ENCODE measurements at places on chromosomes 13 and 19.

DNA sequence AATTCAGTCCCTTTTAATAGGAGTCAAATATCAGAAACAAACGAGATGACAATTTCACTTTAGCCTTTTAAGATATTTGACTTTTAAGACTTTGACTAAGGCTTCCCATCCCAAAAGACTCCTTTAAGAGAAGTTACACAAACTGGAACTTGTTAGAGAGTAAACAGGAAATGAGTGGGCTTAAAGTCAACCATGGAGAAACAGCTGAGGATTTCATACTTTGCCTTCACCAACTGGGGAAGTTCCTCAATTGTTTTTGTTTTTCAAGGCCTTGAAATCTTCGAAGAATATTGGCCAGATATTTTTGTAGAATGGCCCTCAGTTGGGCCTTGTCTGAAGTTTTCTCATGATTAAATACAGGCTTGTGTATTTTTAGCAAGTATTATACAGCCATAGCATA, 227.3 kb downstream of the POU4F1 start:
- DNase-seq: no peak

- no peak for DNase-seq
Measured at GRCh38 chr13:30053939-30054338, 203.5 kb upstream of the UBL3 start.

GRCh38 chr19:42149447-42150202, 17.4 kb upstream of the POU2F2 start:
- no peak for DNase-seq

- no peak for DNase-seq
Measured at GRCh38 chr19:47456721-47457474, 14.8 kb downstream of the SLC8A2 start.

DNA sequence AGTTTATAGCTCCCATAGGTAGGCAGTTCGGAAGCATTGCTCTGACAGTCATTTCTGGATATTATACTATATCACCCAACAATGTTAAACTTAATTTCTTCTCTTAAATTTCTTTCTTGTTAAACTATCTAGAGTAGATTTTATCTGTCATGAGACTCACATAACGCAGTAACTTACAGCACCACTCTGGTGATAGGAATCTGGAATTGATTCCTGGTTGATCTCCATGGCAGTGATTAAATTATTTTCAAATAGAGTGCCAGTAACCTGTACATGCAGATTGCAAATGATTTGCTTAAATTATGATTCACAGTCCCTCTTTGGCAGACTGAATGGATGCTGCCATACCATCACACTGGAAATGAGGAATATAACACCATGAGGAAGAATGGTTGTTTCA, 722.1 kb downstream of the DACH1 start:
- no peak for DNase-seq

DNA sequence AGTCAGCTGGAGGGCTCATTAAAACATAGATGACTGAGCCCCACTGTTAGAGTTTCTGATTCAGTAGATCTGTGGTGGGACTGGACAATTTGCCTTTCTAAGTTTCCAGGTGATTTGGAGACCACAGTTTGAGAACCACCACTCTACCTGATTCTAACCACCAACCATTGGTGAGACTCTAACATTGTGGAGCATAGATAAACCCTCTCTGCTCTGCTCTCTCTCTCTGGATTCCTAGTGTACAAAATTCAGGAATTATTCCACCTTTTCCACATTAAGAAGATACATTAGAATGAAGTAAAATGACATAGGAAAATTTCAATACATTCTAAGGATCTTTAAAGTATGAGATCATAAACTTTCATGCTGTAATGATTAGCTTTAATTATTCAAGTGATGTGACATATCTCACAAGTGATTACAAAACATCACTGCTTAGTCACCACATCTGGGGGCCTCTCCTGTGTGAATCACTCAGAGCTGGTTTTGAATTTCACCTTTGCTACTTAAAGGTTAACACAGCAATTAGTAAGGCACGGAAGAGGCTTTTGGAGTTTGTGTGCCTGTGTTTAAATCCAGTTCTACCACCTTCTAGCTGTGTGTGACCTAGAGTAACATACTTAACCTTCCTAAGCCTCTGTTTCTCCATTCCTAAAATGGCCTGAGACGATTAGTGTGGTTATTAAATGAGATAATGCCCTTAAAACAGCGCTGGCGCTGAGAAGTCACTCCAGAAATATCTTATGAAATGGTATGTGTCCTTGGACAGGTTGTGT, 78.5 kb upstream of the NBEA start:
- DNase-seq: peak; percentile 56

DNA sequence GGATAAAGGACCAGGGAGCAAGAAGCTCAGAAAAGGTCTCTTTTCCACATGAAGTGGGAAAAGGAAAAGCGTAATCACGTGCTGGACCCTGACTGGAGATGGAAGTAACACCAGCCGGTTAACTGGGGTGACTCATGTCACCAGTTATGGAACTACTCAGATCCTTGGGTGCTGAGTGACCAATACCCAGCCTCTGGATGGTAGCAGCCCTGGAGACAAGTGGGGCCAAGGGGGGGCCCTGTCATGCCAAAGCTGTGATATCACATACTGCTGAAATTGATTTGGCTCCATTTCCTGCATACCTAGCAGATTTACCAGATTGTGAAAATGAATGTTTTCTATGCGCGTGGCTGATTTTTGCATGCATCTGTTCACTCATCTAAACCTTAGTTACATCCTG, 158.9 kb downstream of the ZIC5 start:
- DNase-seq: peak; percentile 9

DNA sequence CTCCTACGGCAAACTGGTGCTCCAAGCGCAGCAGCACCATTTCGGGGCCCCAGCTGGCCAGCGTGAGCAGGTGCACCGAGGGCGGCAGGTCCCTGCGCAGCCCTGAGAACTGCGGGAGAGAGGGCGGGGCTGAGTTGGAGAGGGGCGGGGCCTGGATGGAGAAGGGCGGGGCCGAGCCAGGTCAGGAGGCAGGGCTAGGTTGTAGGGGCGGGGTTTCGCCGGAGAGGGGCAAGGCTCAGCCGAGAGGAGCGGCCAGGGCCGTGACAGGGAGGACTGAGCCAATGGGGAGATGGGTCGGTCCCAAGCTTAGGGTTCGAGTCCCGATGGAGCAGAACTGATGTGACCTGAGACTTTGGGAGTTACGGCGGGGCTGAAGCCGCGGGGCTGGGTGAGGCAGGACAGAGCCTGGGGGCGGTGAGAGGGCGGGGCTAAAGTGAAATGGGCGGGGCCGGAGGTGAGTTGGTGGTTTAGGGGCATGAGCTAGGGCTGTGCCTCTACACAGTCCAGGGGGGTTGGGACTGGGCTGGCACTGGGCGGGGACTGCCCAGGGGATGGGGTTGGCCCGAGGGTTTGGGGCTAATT, 19.0 kb downstream of the MAN2B1 start:
- no peak for DNase-seq

DNA sequence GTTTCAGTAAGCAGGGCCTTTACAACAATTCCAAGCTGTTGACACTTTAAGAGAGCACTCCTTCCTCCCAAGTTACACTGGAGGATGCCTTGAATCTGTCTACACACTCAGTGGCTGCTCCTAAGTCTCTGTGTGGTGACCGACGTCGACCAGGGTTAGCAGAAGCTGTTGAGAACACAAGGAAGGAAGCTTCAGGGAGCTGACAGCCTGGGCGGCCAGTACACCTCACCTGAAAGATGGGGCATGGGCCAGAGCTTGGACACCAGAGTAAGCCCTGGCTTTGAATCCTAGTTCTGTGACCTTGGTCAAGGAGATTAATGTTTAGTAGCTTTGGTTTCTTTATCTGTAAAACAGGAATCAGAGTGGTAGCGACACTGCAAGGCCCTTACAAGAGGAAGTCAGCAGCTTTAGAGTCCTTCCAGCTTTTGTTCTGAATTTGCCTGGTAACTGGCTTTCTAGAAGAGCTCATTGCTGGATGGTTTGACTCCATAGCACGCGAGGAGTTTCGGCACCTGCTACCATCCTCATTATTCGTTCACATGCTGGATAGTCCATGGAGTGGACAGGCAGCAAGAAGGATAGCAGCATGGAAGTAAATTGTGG, 214.2 kb downstream of the FGF9 start:
- no peak for DNase-seq

DNA sequence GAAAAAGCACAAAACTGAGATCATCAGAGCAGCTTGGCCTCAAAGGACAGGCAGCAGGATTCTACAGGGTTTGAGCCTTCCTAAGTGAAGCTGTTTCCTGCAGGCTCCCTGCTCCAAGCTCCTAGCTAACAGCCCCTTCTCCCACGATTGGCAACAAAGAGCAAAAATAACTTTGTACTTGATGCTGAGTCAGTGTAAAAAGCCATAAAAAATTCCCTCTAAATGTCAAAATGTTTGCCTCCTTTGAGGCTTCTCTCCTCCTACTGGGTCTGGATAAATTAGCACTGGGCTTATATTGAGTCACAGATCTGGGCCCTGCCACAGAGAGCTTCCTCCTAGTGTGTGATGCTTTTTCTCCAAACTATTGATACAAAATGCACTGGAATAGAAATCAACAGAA, 153.3 kb downstream of the TNFRSF19 start:
- DNase-seq: peak; percentile 76

GRCh38 chr19:46173886-46174480, 25.9 kb downstream of the IGFL2 start:
- DNase-seq: no peak

DNA sequence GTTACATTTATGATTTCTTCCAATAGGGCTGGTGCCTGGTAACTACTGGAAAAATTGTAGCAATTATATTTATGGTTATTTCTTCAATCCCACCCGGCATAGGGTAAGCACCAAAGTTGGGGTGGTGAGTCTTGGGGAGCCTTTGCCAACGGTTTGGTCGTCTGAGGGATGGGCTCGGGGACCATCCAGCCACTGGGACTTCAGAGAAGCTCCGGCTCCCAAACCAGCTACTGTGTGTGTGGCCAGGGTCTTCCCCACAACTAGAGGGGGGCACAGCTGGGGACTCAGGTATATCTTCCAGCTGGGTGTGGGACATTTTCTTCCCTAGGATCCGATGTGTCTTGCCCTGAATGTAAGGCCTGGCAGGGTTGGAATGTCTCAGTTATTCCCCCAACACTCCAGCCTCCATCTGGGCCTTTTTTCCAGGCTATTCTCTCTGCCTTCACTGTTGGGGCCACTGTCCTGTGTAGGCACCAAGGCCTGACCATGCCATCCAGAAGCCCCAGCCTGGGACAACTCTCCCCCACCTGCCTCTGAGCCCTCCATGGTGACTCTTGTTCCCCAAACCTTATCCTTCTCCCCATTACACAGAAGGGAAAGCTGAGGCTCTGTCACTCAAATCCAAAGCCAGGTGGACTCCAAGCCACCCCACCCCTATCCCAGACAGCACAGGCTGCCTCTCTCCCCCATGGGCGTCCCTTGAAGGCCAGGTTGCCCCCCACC, 1.1 kb upstream of the IFI30 start:
- no peak for DNase-seq

- peak; percentile 94 for DNase-seq
Measured at GRCh38 chr13:113064534-113065405, 40.8 kb upstream of the F7 start.

GRCh38 chr13:53127373-53127772, 98.8 kb downstream of the OLFM4 start:
- DNase-seq: no peak

- DNase-seq: no peak
Measured at GRCh38 chr13:25345576-25345975, 26.2 kb upstream of the ATP8A2 start.

GRCh38 chr13:66461021-66461420, 769.1 kb downstream of the PCDH9 start:
- DNase-seq: peak; percentile 17

- no peak for DNase-seq
Measured at GRCh38 chr19:14406645-14407401, 12.3 kb downstream of the DDX39A start.

- DNase-seq: no peak
Measured at GRCh38 chr19:52522551-52522950, 4.9 kb upstream of the ZNF808 start.

GRCh38 chr13:68099631-68100030, 869.5 kb upstream of the PCDH9 start:
- peak; percentile 14 for DNase-seq

DNA sequence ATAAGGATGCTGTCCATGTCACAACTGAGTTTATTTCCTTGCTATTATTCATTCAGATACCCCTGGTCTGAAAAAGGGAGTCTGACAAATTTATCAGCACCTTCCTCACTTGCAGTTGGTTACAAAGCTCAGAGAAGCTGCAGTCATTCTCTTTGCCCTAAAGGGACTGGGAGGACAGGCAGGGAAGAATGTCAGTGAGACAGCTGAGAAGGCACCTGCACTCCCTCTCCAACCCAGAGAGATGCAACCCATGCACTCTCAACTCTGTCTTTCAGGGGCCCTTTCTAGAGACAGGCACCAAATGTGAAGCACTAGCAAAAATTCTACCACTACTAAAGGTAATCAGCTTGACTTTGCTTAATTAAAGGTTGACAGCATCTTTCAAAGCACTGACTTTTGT, 83.3 kb downstream of the CRYL1 start:
- DNase-seq: no peak

GRCh38 chr13:53050151-53050550, 21.5 kb downstream of the OLFM4 start:
- no peak for DNase-seq

GRCh38 chr19:48194041-48194843, 23.8 kb downstream of the ZSWIM9 start:
- DNase-seq: no peak

DNA sequence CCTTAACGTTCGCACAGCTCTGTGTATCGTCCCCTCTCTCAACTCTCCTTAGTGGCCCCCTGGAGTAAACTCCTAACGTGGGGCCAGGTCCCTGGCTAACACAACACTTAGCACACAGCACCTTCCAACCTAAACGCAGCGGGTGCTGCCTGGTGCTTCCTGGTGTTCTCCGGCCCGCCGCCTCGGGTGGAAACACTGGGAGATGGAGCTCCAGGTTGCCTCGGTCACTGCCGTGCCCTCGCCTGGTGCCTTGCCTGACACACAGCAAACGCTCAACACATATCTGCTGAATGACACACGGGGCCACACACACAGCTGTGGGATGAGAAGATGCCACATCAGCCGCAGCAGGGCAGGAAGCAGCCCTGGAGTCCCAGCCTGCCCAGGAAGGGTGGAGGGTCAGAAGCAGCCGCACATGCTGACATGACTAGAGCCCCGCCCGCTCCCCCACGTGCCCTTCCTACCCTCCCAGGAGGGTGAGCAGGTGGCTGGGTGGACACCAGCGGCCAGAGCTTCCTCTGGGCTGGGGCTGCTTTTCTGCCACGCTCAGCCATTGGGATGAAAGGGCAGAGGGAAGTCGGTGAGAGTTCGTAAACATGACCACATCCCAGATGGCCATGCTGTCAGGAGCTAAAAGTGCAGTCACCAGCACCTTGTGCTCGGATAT, 6.6 kb downstream of the PEPD start:
- no peak for DNase-seq
